ENCODE measurements at places on chromosomes 5 and 9.

- DNase-seq: no peak
Observed at GRCh38 chr5:95350631-95351030, 40.5 kb upstream of the FAM81B start.

DNA sequence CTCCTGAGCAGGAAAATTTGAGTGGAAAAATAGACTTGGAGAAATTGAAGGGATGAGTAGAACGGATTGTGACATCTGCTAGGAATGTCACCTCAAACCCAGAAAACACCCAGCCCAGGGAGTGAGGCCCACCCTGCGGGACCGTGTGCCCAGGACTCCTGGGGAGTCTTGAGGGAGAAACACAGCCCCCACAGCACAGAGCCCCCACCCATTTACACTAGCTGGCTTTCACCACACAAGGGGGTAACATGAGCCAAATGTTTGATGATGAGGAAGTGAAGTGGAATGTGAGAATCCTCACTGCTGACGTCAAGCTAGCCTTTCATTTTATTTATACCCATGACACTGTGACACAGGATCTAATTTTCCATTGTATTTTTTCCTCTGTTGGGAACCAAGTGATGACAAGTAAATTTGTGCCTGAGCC lies 42.8 kb upstream of the PDE8B start:
- DNase-seq: no peak

DNA sequence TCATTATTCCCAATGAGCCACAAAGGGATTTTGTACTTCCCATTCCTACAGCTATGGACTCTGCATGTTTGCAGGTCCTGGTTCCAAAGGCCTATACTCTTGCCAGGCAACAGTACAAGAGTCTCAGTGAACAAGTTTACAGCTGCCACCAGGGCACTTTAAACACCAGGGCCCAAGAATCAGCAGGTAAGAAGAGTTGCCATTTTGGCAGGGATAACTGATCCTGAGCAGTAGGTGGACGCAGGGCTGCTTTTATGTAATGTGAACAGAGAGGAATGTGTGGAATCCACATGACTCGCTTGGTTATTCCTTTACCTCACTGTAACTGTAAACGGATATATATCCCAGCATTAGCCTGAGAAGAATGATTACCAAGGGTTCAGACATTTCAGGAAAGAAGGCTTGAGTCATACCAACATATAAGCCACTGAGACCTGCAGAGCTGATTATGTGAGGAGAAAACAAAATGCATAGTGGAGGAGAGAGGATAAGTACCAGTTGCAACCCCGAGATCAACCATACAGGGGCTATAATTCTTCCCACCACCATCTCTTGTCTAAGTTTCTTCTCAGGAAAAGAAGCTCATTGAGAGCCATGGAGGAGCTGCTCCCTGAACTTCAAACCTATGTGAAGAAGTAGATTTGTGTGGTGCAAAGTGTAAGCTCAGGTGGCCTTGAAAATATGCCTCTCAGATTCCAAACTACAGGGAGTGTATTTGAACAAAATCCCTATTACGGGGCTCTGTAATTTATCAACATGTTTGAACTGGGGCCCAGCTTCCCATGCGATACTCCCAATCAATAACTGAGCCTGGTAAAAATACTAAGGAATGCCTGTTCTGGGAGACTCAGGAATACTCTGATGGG lies 24.6 kb downstream of the RAPGEF6 start:
- DNase-seq: no peak

DNA sequence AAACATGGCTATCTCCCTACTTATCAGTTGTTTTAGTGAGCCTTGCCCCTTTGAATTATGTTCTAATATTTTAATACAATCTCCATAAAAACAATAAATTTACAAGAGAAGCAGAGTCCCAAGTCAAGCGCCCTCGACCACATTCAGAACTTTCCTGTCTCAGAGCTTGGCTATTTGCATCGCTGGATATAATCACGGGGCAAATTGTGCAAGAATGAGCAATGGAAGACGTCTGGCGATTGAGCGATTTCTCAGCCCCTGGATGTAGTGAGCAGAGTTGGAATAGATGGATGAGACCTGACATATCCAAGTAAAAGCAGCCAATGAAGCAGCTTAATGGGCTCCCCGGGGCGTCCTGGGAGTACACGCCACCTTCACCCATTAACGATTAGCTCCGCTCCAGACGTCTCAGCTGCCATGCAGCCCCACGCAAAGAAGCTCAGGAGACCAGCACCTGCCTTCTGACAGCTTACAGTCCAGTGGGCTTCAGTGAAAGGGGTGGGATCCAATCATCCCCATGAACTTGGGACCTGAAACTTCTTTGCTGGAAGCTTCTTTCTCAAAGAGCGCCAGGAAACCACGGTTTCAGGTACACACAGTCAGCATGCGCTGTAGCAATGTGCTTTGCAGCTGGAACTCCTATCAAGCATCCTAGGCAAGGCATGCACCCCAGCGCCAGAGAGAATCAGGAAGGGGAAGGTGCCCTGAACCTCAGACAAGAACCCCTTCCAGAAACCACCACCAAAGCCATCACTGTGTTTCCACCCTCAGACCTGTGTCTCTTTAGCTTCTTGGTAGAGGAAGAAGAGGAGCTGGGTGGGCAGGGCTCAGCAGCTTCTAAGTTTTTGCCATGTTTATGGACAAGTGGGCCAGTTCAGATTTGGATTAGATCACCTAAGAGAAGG lies 92.0 kb upstream of the IRX4 start:
- DNase-seq: no peak

GRCh38 chr9:71937898-71938297 lies 26.5 kb downstream of the C9orf85 start:
- DNase-seq: no peak

- DNase-seq: no peak
Observed at GRCh38 chr5:15741591-15741990, 241.6 kb downstream of the FBXL7 start.

GRCh38 chr5:139763930-139764791 lies 31.4 kb upstream of the PSD2 start:
- DNase-seq: no peak

DNA sequence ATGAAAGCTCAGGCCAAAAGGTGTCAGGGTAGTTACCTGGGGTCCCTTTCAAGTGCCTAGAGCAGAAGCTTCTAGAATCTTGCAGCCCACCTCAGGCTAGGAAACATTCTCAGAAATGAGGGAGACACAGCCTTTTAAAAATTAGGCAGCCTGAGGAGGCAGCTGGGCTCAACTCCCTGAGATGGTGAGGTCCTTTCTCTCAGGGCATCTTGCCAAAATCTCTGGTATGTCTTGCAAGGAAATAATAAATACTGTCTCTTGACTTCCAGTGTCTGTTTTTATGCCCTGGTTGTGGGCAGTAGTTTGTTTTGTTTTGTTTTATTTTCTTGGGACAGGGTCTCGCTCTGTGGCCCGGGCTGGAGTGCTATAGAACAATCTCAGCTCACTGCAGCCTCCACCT lies 100.9 kb upstream of the APC start:
- no peak for DNase-seq

DNA sequence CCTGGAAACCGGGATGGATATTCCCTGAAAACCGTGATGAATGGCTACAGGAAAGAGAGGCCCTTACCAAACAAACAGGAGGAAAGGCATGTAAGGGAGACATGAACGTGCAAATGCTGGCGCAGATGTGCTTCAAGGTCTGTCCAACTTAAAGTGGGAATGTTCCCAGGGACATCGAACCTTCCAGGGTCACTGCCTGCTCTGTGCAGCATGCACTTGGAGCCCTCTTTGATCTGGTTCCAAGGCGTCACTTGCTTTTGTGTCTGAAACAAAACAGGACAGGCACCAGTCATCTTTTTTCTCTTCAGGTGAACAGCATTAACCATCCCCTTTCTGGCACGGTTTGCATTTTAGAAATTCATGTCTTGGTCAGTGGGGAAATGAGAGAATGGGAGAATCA lies 479.4 kb downstream of the RASEF start:
- no peak for DNase-seq

DNA sequence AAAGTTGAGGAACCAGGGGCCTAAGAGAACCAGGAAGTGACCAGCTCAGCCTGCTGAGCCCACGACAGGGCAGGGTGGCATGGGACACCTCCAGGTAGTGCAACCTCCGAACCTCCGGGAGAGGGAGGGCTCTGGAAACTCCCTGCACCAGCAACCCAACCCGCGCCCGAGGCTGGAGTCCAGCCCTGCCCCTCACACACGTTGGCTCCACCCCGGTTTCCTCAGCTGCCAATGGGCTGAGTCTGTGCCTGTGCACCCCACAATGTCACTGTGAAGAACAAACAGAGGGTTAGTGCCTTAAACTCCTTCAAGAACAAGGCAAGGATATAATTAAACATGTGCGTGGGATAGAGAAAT lies 17.0 kb upstream of the UNC5A start:
- no peak for DNase-seq

DNA sequence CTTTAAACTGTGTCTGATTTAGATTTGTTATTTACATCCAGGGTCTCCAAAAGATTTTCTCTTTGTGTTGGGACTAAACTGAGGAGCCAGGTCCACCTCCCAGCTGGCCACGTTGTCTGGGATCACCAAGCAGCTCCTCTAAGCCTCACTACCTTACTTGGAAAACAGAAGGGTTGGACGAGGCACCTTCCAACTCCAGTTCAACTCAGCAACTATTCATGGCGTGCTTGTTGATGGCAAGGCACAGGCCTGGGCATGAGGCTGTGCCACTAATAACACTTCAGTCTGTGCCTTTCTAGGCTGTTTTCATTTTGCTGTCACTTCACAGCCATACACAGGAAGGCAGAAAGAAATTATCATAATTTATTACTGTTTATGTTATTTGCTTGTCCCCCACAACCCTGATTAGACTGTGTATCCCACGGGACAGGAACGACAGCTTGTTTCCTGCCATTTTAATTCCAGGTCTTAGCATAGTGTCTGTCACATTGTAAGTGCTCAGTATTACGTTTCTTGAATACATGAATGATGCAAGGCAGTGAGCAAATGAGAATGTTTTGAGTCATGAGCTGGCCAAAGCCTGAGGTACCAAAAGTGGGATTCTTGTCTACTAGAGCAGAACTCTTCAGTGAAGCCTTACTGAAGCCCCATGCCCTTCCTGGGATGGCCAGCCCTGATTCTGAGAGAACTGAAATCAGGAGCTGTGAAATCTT lies 125.8 kb downstream of the GALNT10 start:
- no peak for DNase-seq

GRCh38 chr5:1443991-1444360 lies 1.3 kb downstream of the SLC6A3 start:
- no peak for DNase-seq

DNA sequence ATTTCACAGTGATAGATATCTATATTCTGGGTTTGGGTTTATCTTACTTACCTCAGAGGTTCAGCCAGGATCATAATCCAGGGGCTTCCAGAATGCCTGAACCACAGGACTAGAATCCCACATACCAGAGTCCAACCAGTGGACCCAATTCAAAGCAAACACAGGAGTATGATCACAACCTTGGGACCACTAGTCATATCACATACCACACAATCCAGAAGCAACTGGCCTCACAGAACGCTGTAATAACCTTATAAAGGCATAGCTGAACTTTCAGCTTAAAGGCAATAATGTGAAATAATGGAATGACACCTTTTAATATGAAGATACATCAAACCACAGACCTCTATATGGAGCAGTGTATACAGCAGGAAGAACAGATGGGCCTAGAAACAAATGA lies 25.3 kb downstream of the RAPGEF6 start:
- DNase-seq: no peak

DNA sequence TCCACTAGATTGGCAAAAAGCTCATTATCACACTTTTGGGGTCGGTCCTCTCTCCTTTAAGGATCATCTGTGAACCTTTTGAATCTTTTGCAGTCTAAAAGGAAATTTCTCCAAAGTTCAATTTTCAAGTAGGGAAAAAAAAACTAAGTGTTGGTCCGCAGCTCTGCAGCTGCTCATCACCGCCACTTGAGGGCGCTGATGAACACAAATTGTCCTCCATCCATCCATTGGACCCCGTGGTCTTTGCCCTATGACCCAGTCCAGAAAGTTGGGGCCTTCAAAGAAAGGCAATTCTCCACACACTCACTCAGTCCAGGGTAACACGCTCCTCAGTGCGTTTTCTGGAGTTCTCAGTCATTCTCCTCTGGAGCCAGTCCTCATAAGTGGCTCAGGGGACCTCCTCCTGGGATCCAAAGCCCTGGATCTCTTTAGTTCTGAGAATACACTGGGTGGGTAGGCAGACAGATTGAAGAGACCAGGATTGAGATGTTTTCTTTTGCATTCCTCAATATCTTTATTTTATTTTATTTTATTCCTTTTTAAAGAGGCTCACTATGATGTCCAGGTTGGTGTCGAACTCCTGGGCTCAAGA lies 63.6 kb upstream of the SLC28A3 start:
- no peak for DNase-seq

DNA sequence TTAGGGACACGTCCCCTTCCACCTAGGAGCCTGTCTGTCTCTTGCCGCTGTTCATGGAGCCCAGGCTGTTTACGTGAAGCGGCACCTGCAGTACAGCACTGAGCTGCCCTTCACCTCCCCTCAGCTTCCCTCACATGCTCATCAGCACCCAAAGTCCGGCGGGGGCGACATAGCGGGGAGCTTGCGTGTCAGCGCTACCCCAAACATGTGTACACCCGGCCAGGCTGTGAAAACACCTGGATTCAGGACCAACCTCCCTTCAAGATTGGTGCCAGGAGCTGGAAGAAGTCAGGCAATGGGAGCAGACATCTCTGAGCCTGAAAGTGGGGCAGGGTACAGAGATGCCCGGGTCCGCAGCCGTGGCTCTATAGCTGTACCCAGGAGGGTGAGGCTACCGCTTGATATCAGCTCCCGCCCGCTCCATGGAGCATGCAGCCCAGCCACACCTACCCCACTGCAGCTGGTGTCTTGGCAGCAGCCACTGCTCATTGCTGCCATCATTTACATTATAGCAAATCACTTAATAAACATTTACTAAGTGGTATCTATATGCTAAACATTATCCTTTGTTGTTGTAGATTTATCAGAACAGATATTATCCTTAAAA lies 712.1 kb downstream of the CDH9 start:
- DNase-seq: no peak

DNA sequence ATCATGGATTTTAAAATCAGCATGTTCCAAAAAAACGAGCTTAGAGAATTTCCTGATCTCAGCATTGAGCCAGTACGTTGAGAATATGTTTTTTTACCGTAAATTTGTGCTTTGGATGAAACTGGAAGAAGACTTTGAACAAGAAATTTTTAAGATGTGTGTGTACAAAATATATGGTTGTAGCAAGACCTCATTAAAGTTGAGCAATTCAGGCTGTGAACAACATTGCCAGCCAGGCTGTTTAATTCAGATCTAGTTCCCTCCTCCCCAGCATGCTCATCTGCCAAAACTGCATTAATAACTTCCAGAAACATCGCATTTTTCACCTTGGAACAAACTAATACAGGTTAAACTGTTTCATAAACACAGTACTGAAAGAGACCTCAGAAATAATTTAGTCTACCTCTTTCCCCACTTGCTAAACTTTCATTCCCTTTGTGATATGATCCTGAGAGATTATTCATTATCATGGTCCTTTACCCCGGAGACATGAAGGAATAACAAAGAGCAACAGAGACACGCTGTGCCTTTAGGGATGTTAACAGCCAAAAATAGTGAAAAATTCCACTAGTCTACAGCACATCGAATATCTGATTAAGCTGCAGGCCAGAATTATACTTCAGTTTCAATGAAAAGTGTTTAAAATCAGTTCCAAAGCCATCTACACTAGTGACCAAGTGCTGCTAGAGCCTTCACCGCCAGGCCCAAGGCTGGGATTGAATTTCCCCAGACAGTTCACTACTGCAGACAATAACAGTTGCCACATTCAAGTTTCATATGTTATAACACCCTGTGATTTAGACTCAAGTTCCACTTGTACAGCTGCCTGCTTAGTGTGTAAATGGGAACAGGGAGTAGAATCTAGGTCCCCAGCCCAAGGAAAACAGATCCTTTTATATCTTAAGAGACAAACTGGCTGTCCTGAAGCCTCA lies 89.6 kb downstream of the EFNA5 start:
- no peak for DNase-seq
